ENCODE measurements at places on chromosomes 2 and 18.

- DNase-seq: no peak
Observed at GRCh38 chr18:9173770-9174233, 37.2 kb downstream of the ANKRD12 start.

GRCh38 chr2:30206461-30207430, 24.6 kb upstream of the LBH start:
- DNase-seq: no peak

DNA sequence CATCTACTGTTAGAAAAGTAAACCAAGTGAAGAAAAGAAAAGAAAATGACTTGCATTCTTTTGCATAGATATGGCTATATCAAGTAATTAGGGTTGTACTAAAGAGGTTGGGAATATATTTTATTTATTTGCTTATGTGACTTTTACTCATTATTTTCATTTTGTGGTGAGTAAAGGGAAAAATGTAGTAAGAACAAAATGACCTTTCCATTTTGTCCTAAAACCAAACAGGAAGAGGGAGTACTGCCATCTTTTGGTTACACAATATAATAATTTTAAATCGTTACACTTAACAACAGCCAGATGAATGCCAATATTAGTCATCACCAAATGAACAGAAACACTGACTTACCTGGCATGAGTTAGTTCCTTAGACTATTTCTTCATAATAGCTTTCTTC, 47.3 kb upstream of the NDUFV2 start:
- DNase-seq: no peak

GRCh38 chr2:229330952-229331351, 59.9 kb upstream of the PID1 start:
- no peak for DNase-seq

GRCh38 chr2:38505779-38506178, 96.9 kb downstream of the HNRNPLL start:
- DNase-seq: no peak

GRCh38 chr18:2356906-2357305, 214.4 kb downstream of the METTL4 start:
- no peak for DNase-seq

- no peak for DNase-seq
Observed at GRCh38 chr2:97717613-97717995, 4.2 kb downstream of the ZAP70 start.

- DNase-seq: no peak
Observed at GRCh38 chr18:46920653-46921052, 3.3 kb downstream of the KATNAL2 start.

- DNase-seq: no peak
Observed at GRCh38 chr2:176099728-176100546, at the start of gene HOXD12. TSS of gene HOXD12 (plus strand) at chr2:176099795. CDS start at chr2:176099802, 7 bp downstream.

GRCh38 chr2:164260506-164260905, 360.8 kb downstream of the GRB14 start:
- no peak for DNase-seq

DNA sequence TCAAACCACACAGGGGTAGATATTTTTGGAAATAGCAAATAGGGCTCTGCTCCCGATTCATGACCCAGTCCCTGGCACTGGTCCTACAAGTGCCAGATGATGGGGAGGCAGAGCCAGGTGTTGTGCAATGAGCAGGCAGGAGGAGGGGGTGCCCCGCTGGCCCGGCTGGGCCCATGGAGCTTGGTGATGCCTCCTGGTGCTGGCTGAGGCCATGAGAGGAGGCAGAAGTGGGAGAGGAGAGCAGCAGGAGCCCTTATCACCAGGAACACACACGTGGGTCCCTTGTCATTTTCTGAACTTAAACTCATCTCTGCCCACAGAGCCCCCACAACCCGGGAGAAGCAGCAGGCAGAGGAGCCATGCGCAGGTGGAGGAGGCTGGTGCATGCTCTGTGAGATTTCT, 90.5 kb upstream of the MAPK4 start:
- DNase-seq: no peak

DNA sequence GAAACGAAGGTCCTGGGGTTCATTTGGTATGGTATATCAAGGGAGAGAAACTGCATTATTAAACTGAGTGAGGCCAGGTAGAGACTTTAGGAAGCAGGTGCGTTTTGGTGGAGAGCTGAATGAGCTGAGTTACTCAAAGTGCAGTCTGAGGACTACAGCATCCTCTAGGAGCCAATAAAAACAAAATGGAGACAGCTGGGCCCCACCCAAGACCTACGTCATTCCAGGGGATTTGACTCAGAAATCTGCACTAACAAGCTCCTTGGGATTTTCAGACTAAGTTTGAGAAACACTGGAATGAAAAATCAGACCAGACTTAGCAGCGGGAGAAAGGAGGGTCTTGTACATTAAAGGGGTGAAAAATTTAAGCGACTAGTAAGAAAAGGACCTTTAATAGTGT, 131.5 kb downstream of the UXS1 start:
- DNase-seq: no peak

DNA sequence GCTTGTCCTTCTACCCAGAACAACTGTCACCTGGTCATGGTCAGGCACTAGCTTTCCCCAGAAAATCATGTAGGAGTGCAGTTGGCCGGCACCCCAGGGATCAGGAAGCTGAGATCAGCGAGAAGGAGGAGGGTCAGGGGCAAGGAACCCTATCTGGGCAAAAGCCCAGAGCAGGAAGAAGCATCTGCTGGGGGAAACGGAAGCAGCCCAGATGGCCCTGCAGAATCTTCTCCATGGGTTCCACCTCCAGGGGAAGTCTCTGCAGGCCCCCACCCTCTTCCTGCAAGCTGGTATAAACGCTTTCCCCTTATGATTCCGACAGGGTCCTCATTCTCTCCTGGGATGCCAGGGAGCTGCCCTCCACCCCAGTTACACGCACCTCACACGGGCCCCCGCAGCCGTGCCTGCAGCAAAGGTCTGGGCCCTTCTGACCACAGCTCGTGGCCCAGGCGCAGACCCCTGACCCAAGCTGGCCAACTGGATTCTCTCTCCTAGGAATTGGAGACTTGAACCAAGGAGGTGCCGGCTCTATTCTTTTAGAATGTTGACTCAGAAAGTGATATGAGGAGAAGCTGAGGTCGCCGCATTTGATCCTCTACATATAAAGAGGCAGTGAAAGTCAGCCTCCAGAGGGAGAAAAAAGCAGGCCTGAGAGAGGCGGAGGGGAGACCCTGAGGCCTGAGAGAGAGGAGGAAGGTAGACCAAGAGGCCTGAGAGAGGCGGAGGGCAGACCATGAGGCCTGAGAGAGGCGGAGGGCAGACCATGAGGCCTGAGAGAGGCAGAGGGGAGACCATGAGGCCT, 71.0 kb downstream of the STPG4 start:
- DNase-seq: no peak

- no peak for DNase-seq
Observed at GRCh38 chr2:113840518-113840917, 49.4 kb upstream of the ACTR3 start.

DNA sequence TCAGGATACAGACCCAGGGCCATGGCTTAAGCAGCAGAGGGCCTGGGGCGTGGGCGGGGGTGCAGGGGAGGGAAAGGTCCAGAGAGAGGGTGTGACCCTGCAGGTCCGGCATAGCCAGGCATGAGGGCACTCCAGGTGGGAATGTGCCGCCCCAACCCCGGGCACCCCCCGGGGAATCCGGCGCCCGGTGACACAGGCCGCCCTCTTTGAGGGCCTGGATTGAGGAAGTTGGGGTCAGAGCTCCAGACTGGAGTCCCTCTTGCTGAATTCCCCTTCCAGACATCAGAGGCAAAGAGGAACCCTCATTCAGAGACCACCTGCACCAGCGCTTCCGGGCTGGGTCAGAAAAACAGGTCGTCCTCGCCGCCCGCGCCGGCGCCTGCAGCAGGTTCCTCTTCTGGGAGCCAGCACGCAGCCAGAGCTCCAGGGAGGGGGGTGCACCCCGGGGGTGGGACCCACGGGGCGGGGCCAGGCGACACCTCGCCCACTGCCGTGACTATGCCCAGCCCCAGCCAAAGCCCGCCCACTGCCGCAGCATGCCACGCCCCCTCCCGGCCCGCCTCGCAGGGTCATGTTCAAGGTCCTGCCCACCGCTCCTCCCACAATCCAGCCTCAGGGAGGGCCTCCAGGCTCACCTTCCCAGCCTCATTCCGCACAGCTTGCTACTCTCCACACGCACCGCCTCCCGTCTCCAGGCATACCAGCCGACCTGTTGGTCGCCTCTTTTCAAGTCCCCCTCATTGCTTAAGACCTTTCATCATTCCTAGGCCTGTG, 98.3 kb upstream of the ID2 start:
- peak; percentile 83 for DNase-seq

DNA sequence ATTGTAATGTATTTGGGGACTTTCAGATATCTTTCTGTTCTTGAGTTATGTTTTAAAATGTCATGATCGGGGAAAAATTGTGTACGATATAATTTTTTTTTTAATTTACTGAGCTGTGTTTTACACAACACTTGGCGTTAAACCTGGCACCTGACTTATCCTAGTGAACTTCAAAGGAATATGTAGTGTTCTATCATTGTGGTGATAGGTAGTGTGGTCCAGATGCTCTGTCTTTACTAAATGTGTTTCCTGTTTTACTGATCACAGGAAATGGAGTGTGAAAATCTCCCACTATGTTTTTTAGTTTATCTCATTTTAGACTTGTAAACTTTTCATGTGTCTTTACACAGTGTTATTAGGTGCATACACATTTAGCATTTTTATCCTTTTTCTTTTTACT, 98.0 kb downstream of the SLC5A7 start:
- no peak for DNase-seq

DNA sequence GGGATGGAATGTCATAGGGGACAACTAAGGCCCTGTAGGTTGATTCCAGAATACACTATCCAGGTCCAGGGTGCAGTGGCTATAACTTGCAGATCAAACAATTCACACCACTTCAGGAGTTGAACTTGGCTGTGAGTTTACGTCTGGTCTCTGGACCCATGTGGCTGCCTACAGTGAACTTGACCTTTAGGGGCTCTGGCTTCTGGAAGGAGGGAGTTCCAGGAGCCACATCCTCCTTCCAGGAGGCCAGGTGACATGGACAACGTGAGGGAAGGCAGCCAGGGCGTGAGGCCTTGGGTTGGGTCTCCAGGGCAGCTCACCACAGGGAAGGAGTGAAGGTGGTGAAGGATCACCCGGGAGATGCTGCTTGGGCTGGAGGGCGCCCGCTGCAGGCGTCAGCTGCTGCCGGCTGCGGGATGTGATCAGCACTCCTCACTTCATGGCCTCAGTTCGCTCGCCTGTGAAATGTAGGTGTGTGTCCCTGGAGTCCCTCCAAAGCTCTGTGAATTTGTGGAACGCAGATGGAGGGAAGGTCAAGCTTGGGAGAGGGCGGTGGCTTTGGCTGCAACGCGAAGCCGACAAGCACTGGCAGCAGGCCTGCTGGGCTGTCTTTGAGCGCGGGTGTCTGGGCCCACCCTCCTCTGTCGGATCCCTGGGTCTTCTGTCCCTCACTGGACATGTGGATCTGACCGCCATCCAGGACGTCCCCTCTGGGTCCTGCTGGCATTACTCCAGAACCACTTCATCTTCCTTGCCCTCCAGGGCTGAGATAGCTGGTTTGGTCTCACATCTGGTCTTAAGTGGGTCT, 146.5 kb downstream of the GLI2 start:
- DNase-seq: no peak

DNA sequence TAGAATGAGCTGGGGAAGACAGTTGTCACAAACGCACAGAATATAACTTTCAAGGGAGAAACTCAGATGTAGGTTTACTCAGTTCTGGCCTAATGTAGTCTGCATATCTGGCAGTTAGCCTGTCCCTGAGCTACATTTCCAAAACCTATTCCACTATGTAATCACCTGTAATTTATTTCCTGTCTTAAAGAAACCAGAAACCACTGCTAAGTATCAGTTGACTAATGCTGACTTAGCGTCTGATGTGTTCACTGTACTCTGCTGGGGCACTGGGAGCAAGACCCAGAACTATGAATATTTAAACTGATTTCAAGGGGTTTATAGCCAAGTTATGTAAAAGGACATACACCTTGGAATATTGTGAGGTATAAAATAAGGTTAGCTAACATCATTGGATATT, 1995.2 kb upstream of the PIK3C3 start:
- no peak for DNase-seq

DNA sequence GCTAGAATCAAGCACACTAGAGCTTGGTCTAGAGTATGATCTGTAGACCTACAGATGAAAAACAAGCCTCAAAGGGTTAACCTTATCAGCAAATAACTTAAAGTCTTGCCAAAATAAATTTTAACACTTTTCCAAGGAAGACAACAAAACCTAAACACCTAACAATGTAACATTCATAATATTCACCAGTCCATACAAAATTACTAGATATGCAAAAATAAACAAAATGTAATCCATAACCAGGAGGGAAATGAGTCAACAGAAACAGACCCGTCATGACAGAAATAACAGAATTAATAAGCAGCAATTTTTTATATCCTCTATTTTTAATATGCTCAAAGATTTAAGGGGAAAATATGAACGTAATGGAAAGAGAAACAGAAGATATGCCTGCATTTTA, 36.1 kb downstream of the TRAK2 start:
- no peak for DNase-seq

GRCh38 chr2:228838819-228839218, 432.3 kb downstream of the PID1 start:
- DNase-seq: no peak

- no peak for DNase-seq
Observed at GRCh38 chr2:85963068-85963467, 74.3 kb upstream of the ST3GAL5 start.

Measured in GM12891 (cell line).